ENCODE measurements at places on chromosomes 3 and 15. TPM values are rescaled to one million over a fixed set of nuclear protein-coding genes. Genes with fewer than 3 reads are reported as not detected.

The ATP10A gene
- total RNA-seq: 2.9 TPM

The DPPA4 gene
- total RNA-seq: not detected

The CA12 gene
- total RNA-seq: 2.2 TPM

The FOXB1 gene
- not detected for total RNA-seq

The ACAA1 gene
- total RNA-seq: 42.6 TPM

The ANKUB1 gene
- not detected for total RNA-seq

The TRH gene
- total RNA-seq: not detected

The HES1 gene
- total RNA-seq: 18.4 TPM

The LRTM1 gene
- total RNA-seq: not detected

DNA sequence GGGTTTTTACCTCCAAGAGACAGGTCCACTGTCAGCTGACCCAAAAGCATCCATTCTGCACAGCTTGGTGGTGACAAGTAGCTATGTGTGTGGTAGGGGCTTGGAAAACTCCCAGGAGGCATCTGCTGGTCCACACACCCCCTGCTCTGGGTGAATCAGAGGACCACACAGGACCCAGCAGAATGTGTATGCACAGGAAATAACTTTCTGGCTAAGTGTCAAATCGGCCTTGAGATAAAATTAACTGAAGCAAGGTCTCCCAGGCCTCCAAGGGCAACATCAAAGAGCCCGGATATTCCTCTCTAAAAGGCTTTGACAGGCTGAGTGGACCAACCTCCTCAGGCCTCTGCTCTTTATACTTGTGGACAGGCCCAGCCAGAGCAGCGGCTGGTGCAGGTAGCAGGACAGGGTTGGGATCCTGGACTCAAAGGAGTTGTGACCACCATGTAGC, 66.5 kb downstream of the CTNNB1 start:
- no peak for DNase-seq

GRCh38 chr15:77642793-77643430, 10.2 kb upstream of the LINGO1 start:
- DNase-seq: no peak

DNA sequence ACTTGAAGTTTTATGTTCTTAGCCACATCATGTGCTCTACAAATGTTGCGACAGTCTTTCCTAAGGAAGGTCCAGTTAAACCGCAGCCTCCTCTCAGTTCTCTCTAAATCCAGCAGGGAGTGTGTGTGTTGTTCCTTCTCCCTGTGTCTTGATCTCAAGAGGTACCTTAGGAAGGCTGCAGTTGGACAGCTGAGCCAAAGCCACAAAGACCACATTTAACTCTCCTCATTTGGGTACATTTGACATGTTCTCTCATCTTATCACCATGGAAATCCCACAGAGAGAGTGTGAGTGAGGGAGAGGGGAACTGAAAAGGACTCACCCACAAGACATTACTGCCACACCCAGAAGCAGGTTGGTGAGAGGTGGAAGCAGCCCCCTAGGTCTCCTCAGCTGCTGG, 79.5 kb downstream of the CD200R1L start:
- no peak for DNase-seq

GRCh38 chr3:1515882-1516281, 423.1 kb downstream of the CNTN6 start:
- no peak for DNase-seq

DNA sequence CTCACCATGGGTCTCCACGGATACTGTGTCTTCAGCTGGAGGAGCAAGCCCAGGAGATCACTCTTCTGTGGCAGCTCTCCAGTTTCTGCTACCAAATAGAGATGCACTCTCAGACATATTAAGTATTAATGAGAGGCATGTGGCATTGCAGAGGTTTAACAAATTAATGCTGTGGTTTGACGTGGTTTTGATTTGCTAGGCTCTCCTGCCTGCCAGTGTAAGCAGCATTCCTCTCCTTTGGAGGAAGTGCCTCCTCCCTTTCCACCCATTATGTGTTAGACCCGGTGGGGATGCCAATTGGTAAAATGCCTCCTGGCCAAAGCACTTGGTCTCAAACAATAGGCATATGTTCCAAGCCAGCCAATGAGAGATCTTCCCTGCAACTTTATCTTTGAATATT, 124.8 kb downstream of the MYLK start:
- DNase-seq: no peak

DNA sequence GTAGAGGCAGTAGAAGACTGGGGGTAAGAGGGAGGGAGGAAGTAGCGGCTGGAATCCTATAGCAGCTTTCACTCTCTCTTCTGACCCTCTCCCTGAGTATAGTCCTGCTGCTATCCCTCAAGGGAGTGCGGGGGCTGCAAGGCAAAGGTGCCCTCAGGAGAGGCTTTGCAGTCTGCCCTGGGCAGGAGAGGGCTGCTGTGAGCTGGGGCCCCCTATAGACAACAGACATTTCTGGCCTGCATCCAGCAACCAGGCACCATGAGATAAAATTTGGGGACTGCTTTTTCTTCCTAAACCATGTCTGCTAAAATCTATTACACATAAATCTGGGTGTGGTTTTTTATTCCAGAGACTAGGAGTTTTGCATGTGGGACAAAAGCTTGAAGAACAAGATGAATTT, 48.0 kb downstream of the SACM1L start:
- no peak for DNase-seq

- no peak for DNase-seq
Observed at GRCh38 chr3:60154011-60154410, 1097.2 kb downstream of the FHIT start.

GRCh38 chr3:190362258-190362657, 25.7 kb upstream of the CLDN16 start:
- no peak for DNase-seq

GRCh38 chr3:106071306-106071705, 202.5 kb upstream of the CBLB start:
- DNase-seq: no peak

DNA sequence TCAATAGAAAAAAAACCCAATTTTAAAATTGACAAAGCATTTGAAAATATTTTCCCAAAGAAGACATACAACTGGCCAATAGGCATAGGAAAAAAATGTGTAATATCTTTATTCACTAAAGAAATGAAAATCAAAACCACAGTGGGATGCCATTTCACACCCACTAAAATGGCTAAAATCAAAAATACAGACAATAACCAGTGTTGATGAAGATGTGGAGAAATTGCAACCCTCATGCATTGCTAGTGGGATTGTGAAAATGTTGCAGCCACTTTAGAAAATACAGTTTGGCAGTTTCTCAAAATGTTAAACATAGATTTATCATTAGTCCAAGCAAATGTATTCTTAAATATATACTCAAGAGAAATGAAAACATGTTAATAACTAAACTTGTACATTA, 315.1 kb upstream of the GPR149 start:
- no peak for DNase-seq

DNA sequence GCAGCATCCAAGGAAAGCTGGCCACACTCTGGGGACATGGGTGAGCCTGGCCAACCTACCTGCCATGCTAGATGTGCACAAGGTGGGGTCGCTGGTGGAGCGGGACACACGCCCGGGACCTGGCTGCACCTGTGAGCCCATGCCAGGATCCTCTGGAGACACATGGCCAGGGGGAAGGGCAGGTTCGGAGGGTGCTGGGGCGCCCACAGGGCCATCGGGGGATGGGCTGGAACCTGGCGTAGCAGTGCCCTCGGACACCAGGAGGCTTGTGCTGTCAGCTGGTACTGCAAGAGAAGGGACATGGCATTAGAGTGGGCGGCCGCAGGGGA, 143.4 kb downstream of the NSMCE3 start:
- peak; percentile 56 for DNase-seq

DNA sequence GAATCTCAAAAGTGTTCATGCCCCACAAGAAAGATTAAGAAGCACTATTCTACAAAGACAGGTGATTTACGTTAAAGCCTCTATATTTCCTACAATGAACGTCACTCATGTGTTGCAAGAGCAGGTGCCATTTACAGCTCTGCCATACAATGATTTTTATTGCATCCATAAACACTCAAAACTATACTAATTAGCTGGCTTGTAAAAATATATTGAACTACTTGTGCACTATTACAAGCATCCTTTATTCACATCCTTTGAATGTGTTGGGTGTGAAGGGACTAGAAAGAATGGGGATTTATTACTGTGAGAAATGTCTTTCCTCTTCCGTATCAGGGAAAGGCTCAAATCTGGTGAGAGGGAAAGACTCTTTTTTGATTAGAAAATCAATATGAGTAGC, 50.7 kb upstream of the C3orf49 start:
- DNase-seq: no peak

DNA sequence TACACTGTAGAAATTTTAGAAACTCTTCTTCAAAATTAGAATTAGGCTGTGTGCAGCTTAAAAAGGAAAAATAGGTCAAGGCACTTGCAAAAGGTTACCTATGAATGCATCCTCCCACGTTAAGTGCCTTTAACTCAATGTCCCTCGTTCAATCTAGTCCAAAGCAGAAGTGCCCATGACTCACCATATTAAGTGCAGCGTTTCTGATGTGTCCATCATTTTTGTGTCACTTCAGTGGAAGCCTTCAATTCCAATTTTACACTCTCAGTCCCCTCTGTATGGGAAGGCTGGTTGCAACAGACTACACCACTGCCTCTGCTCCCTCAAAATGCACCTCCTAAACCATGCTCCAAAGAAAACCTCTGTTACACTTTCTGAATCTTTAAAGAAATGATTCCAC, 53.4 kb downstream of the FOXB1 start:
- no peak for DNase-seq

DNA sequence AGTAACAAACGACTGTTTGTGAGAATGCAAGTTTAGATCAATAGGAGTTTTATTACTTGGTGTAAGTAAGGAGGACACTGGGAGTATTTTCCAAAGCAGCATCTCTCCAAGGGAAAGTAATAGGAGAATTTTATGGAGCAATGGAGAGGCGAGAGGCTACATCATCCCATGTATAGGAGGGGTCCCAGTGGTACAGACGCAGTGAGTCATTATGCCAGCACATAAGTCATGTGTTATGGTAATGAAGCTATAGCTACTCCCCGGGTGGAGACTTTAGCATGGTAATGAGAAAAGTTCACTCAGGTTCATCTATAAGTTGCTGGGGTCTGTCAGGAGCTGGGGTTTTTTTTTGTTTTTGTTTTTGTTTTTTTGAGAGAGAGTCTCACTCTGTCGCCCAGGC, 29.5 kb upstream of the ZNF445 start:
- no peak for DNase-seq

- DNase-seq: no peak
Observed at GRCh38 chr15:29765234-29765841, 56.9 kb downstream of the TJP1 start.

GRCh38 chr3:124858275-124858674, 28.9 kb downstream of the ITGB5 start:
- no peak for DNase-seq

- no peak for DNase-seq
Observed at GRCh38 chr15:79057050-79057449, 33.5 kb downstream of the RASGRF1 start.

- no peak for DNase-seq
Observed at GRCh38 chr15:63992300-63992699, 54.0 kb downstream of the DAPK2 start.

GRCh38 chr15:74657846-74658245, 38.0 kb downstream of the EDC3 start:
- no peak for DNase-seq

GRCh38 chr3:177735431-177735830, 538.1 kb upstream of the TBL1XR1 start:
- no peak for DNase-seq

Data from sigmoid colon (tissue), 7 donors.